Stimulated activated CD4-positive, alpha-beta T cell treated with anti-CD3 and anti-CD28 coated beads, Interleukin-2, amount 100 ng/mL, for 4 hours (primary cell): ENCODE measurements at places on chromosomes 2 and 18.

- no peak for DNase-seq
Observed at GRCh38 chr2:219269362-219270054, 9.7 kb upstream of the DNAJB2 start.

GRCh38 chr2:45612731-45613130 is 1.7 kb upstream of the SRBD1 start:
- DNase-seq = no peak

GRCh38 chr2:156023229-156023869 is 309.2 kb downstream of the NR4A2 start:
- DNase-seq = no peak

- no peak for DNase-seq
Observed at GRCh38 chr18:12652861-12653401, 5.0 kb downstream of the SPIRE1 start.

DNA sequence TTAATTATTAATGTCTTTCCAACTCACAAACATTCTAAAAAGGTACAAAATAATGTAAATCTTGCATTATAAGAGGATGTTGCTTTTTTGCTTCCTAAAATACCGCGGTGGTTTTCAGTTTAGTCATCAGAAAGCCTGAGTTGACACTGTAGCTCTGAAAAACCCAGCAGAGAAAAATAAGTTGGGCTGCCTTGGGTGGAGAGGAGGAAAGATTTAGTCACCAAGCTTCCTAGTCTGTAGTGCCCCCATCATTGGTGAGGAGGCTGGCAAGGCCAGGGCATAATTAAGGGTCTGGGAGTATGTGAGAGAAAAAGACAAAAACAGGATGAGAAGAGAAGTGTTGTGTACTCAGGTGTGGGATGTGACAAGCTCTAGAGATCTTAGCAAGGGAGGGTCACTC is 5.7 kb downstream of the PTPRM start:
- no peak for DNase-seq

DNA sequence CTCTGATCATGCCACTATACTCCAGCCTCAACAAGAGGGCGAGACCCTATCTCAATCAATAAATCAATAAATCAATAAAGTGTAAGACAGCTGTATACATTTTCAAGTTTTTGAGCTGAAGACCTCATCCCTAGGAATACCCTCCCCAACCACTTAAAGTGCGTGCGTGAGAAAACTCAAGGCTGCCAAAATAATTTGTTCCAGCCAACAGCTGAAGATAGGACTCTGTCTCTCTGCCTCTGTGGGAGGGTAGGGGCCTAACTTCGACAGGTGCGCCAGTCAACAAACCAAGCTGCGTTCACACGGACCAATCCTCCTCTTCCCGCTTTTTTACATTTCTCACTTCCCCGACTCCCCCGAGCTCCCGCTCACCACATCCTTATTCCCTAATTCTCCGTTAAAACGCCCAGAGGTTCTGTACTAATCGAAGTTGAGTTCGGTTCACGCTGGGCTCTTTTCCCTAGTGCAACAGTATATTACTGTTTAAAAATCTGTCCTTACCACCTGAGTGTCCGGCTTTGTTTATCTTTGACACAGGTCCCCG is 618 bp downstream of the POLR2D start:
- peak; percentile 5 for DNase-seq

GRCh38 chr2:41771710-41772109 is 276.1 kb upstream of the PKDCC start:
- no peak for DNase-seq

GRCh38 chr2:182887093-182887492 is 20.7 kb upstream of the FRZB start:
- no peak for DNase-seq

GRCh38 chr2:208556983-208557484 is 150.4 kb downstream of the PTH2R start:
- DNase-seq = no peak

DNA sequence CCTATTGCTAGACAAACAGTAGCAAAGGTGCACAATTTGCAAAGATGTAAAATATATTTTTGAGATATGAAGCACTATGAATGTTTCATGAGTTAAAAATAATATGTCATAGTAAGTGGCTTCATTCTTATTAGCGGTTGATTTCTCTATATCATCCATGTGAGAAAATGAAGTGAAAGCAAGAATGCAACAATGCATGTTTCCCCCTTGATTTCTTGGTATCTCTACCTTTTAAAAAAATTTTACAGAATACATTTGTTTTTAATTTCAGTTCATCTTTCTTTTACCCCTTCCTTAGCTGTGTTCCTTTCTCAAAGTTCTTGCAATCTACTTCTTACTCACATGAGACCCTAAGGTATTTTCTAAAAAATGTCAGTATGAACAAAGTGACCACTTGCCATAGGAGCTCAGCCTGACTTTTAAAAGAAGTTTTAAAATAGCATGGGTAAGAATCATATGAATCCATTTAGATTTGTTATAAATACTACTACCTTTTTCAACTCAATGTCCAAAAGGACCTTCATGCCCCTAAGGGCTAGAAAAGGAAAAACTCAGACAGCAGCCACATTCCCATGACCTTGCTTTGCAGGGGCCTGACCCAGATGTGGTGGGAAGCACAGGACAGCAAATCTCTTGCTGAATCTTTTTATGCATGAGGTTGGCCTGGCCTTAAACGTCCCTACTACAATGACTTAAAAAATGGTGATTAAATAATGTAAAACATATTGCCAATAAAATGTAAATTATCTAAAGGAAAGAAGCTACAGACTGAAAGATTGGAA is 14.8 kb upstream of the SLC38A11 start:
- no peak for DNase-seq

DNA sequence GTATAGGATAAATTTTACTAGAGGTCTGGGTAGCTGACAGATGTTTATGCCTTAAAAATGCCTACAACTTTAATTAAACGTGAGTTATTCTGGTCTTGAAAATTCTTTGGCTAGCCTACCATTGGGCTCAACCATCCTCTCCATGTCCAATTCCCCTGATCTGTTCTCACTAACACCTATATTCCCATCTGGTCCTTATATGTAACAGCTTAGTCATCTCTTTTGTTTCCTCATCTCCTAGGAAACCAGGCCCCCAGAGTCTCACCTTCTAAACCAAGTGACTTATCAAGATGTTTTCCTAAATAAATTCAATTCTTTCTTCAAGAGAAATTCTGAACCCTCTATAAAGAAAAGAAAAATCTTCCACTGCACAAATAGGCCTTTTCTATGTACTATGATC is 148.5 kb downstream of the TTC32 start:
- DNase-seq = no peak

DNA sequence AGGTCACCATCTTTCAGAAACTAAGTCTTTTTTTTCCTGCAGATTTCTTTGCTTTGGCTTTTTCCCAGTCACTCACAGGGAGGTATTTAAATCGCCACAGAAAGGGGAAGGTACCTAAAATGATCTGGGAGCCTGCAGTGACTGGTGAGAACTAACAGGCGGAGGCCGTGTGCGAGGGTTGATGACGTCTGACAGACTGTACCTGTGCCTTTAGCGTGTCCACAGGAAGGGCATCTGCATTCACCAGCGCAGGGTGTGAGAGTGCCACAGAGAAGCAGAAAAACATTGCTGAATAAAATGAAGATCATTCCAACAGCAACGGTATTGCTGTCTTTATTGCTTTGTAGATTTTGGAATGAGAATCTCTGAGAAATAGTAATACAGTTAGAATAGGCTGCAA is 5.7 kb downstream of the CTDP1 start:
- no peak for DNase-seq

- no peak for DNase-seq
Observed at GRCh38 chr2:112092286-112093041, 37.4 kb downstream of the TMEM87B start.

GRCh38 chr18:5466256-5466655 is 77.5 kb downstream of the EPB41L3 start:
- no peak for DNase-seq

DNA sequence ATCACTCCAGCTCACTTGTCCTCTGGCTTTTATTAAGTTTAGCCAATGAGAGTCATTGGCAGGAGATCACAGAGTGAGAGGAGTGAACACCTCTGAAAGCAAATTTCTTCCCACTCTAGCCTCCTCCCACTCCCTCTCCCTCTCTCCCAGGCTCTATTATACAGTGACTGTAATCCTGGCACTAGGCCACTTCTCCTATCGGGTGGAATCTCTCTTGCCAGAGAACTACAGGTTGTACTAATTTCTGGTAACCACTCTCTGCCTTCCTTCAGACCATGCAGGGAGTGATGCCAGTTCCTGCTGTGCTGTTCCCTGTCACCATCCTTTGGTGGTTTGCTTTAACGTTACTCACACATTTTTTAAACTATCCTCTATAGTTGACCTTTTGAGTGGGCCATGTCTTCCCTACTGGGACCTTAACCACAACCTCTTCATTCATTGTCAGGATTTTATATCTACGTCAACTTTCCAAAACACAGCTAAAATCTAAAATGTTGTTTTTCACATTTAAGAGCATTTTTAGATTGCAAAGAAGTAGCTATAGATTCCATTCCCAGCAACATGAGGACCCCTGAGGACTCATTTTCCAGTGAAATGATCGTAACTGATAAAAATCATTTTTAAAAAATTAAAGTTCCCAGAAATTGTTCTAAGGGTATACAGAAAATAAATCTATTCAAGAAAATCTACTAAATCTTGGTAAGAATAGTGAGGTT is 217.1 kb downstream of the MREG start:
- DNase-seq = no peak

DNA sequence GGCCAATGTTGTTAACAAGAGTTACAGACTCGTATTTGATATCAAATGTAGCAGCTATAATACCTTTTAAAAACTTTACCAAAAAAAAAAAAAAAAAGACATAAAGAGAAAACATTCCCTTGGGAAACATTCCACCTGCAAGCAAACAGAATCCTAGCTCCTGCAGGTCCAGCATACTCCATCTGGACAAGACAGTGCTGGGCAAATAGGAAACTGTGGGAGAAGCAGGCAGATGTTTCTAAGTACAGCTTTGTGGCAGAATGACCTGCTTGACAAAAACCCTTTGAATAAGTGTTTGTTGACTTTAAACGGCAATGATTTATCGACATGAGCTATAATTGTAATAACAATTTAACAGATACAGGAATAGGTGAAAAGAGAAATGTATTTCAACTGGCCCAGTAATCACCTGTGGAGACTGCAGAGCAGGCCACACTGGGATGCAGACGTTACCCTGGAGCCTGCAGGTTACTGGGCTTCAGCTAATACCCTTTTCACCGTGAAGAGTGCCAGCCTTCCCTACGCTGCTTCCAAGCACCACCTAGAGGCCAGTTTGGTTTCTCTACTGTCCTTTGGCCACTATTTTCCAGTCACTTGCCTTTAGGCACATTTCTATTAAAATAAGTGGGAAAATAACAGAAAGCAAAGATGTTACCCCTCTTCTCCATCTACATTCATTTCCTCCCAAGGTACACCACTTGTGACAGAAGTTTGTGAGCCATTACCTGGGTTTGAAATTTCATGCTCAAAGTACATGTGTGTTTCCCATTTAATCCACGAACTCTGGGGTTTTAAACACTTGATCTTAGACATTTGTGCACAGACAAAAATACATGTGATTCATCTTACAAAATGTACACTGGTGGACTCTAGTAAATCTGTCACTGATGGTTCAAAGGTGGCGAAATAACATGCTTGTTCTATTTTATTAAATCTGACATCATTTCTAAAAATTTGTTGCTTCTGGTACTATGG is 96.9 kb upstream of the ZNF397 start:
- DNase-seq = peak; percentile 13

GRCh38 chr2:119694845-119695521 is 16.0 kb downstream of the TMEM177 start:
- DNase-seq = no peak

DNA sequence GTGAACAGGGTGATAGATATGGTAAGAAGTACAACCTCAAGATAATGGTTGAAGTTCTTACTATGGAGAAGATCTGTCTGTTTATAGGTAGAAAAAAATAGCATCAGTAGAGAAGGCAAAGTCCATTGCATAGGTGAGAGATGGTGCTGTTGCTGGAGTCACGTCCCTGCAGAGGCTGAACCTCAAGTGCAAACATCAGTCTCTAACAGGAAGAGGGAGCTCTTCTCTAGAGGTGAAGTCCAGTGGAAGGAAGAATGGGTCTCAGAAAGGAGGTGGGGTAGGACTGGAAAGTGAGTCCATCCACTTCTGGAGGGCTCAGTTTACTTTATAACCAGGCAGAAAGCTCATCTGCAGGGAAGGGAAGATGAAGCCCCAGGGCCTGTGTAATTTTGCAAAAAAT is 337.7 kb downstream of the MEIS1 start:
- DNase-seq = no peak

DNA sequence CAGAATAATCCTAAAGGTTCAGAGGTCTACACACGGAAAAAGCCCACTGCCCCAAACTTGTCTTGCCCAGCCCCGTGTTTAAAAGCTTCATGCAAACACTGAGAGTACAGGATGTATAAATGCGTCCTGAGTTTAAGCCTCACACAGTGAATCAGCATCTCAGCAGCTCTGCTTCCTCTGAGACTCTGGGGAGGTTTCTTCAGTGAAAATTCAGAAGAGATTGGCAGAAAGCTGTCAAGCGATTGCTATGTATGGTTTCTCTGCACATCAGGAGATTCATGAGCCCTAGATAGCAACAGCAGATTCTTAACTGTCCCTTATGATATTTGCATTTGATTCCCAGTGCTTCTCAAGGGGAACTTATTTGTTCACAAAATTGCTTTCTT is 27.1 kb downstream of the CRACDL start:
- no peak for DNase-seq

- no peak for DNase-seq
Observed at GRCh38 chr18:58454406-58455061, 174.4 kb downstream of the ALPK2 start.

GRCh38 chr18:6509832-6510231 is 95.1 kb upstream of the L3MBTL4 start:
- no peak for DNase-seq

DNA sequence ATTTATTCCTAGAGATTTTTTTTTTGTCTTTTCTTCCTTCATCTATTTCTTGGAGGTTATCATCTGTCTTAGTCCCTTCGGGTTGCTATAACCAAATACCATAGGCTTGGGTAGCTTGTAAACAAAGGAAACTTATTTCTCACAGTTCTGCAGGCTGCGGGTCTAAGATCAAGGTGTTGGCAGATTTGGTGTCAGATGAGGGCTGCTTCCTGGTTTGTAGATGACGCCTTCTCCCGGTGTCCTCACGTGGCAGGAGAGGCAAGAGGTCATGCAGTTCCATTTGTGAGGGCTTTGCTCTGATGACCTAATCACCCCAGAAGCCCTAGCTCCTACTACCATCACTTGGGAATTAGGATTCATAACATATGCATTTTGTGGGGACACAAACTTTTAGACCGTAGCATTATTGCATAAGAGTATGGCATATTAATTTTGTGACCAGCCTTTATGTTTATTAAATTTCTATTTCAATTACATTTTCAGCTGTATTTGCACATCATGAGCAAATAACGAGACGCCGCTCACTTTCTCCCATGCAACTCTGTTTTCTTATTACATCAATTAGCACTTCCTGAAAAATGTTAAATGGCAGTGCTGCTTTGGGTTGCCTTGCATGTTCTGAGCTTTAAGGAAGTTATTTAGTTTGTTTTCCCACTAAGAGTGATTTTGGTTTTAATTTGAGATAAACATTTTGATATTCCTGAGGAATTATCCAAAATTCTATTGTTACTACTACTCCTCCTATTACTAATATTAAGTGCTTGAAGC is 246.4 kb upstream of the HDAC4 start:
- DNase-seq = no peak
